CD4-positive, alpha-beta T cell treated with Interleukin-6 at 100 ng/mL for 8 hours (primary cell): ENCODE measurements at places on chromosomes 2 and 18.

DNA sequence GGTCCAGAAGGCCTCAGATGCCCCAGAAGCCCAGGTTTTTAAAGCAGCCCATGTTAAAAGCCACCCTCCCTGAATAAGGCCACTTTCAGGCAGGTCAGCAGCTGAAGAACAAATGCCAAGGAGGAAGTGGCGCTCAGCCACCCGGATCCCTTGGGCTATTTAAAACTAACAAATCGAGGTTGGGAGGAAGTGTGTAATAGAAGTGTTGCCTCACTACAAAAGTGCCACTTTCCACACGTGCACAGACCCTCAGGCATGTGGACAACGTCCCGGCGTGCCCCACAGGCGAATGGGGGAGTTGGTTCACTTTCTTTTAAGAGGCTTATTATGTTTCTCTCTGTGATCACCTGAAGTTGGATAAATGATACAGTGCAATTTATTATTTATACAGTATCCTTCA lies 173.8 kb upstream of the SALL3 start:
- DNase-seq: no peak

DNA sequence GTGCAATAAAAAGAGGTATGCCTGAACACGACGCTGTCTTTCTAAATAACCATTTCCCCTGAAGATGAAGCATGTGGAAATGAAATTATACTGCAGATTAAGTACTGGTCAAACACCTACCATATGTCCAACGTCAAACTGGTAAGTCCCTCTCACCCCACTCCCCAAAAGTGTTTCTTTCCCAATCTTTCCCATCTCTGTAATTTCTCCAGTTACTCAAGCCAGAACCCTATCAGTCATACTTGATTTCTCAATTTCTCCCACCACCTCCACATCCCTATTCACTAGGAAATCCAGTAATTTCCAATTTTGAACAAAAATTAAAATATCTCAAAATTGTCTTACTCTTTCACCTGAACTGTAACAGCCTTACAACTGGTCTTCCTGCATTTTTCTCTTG lies 29.2 kb downstream of the HDHD2 start:
- DNase-seq: no peak

GRCh38 chr2:235986361-235986760 lies 181.8 kb downstream of the GBX2 start:
- DNase-seq: no peak

DNA sequence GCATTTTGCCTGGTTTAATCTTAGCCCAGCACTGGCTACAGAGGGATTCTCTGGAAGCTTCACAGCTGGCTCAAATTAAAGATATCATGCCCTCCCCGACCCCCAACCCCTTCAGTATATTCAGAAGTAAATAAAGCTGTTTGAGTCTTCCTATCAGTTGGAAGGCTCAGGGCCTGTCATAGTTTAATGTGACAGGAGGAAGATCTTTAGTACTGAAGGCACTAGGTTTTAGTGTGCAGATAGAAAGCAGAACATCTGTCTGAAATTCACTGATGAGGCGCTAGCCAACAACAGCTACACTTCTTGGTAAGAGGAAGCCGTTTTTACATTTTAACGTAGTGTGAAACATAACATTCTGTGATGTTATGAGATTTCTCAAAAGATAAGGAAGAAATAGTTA lies 969.1 kb upstream of the CDH2 start:
- DNase-seq: no peak

DNA sequence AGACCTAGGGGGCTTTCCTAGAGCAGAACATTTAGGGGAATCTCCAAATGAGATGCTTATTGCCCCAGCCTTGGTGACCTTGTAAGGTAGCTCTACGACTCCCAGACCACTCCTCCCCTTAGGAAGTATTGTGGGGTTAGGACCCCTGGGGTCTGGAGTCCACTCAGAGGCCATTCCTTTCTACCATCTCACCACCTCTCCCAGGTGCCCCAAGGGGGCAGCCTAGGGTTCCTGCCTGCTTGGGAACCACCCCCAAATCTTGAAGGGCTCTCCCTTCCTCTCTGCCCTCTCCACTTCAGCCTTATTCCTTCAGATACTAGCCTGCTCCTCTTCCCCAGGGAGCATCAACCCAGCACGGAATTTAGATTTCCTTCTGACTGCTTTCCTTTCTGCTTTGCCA lies 17.5 kb upstream of the EXOC6B start:
- DNase-seq: no peak

GRCh38 chr2:12315224-12315623 lies 401.5 kb upstream of the TRIB2 start:
- DNase-seq: no peak

- DNase-seq: no peak
These were observed 36.1 kb downstream of the ABCG8 start for GRCh38 chr2:43874776-43875451.
